Kidney glomerular epithelial cell (primary cell): ENCODE measurements at places on chromosomes 6 and 20.

GRCh38 chr6:16184551-16184950 is 53.8 kb upstream of the GMPR start:
- no peak for DNase-seq

DNA sequence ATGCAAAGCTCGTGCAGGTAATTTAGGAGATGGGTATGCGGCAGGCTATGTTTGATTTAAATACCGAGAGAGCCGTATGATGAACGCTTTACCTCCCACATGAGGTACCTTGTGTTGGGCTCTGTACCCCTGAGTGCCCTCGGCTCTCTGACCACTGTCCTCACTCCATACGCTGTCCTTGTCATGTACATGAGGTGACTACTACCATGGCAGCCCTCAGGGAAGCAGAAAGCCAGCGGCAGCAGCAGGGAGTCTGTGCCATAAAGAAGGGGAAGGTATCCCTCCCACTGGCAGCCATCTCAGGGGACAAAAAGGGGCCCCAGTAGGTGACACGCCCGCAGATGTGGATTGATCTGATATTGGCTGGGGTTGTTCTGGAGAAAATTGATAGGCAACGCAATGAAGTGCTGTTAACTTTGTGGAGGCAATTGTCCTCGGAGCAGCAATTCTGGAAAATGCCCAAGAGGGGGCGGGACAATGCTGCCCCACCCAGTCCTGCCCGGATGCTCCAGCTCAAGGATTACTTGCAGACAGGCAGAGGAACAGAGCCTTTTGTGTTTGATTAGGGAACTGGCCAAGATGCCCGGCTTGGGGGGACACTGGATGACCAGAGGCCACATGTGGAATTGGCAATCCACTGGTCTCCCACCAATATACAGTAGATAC is 38.0 kb upstream of the HSF2 start:
- no peak for DNase-seq

GRCh38 chr6:107811591-107812218 is 12.4 kb downstream of the SCML4 start:
- DNase-seq = peak; percentile 64

GRCh38 chr6:42960243-42961019 is at the start of gene GNMT:
GNMT (plus strand) TSS chr6:42960754; CDS start chr6:42960768, 14 bp downstream.
- DNase-seq = no peak

- DNase-seq = no peak
These were observed 62.7 kb downstream of the THBS2 start for GRCh38 chr6:169190970-169191369.

- no peak for DNase-seq
These were observed 113.3 kb upstream of the NUP153 start for GRCh38 chr6:17820055-17820454.

DNA sequence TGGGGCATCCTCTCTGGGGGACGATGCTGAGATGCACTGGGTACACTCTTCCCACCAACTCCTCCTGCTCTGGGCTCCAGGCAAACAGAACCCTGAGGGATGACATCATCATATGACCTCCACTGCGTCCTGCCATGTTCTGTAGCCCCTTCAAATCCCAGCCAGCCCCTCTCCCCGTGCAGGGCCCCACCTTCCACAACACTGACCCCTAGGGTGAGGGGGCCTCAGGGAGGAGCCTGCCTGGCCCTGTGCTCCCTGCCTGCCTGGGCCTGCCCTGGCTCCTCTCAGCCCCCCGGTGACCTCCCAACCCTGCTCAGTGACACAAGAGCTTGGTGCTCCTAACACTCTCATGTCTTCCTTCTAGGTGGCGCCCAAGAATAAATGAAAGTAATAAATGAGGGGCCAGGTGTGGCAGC is 9.6 kb upstream of the SPDEF start:
- DNase-seq = no peak

DNA sequence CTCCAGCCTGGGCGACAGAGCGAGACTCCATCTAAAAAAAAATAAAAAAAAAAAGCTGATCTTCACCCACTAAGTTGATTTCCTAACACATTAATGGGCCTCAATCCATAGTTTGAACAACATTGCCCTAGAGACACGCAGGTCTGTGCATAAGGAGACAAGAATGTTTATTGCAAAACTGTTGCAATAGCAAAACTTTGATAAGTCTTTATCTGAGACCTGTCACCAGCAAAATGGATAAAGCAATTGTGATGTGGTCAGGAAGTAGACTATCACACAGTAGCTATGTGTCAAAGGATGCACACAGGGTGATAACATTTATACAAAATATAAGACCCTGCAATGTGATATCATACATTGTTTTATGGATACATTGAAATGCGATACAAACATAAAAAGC is 4.2 kb upstream of the ITPR3 start:
- no peak for DNase-seq

DNA sequence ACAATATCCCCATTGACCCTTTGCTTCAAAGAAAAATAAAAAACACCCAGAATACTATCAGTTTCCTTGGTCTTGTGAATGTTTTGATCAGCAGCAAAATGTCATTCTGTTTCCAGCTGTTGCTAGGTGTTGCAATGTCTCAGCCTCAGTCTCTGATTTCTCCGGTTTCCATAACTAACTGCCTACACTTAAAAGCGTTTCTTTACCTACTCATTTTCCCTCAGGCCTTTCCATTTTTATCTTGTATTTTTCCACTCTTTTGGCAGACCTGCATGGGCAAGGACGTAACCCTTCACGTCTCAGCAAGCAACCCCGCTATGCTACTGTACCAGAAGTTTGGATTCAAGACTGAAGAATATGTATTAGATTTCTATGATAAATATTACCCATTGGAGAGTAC is 49.4 kb downstream of the KAT14 start:
- DNase-seq = no peak
